ENCODE measurements at places on chromosomes 4 and X.

GRCh38 chrX:23616361-23616760, 50.9 kb upstream of the PRDX4 start:
- DNase-seq = no peak

- DNase-seq = no peak
These were observed 103.1 kb downstream of the PHEX start for GRCh38 chrX:22135171-22135711.

DNA sequence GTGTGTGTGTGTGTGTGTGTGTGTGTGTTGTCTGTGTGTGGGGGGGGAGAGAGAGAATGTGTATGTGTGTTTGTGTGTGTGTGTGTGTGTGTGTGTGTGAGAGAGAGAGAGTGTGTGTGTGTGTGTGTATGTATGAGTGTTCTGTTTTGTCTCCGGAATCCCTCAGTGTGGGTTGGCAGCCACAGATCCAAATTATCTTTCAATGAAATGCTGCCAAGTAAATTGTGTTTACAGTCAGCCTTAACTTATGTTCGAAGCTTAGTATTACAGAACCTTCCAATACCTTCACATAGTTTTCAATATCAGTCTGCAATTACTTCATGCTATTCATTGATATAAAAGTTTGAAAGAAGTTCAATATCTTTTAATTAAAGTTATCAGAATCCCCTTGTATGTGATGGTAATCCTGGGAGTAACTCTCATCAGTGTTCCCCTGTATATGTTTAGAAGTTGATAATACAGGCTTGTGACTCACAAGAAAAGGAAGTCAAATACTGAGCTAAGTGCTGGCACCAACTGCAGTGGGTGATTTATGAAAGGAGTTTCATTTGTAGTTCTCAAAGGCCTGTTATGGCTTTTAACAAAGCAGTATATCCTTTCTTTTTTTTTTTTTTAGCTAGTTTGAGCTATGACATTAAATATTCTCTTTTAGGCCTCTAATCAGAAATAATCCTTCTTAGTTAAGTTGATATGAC, 51.6 kb upstream of the HTR2C start:
- no peak for DNase-seq

DNA sequence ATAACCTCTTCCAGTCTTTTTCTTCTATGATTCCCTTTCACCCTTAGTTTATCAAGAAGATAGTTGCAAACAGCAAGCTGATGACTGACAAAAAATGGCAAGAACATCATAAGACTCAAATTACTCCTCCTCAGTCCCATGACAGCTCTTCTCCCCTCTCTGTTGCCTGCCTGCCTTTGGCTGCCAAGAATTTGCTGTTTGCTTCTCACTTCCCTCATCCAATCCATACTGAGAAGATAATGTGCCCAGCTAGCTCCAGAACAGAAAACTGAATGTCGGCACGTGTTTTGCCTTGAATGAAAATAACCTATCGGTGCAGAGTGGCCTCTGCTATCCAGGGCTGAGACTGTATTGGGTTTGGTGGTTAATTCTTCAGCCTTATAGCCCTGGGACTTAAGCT, 192.1 kb downstream of the PPARGC1A start:
- no peak for DNase-seq

DNA sequence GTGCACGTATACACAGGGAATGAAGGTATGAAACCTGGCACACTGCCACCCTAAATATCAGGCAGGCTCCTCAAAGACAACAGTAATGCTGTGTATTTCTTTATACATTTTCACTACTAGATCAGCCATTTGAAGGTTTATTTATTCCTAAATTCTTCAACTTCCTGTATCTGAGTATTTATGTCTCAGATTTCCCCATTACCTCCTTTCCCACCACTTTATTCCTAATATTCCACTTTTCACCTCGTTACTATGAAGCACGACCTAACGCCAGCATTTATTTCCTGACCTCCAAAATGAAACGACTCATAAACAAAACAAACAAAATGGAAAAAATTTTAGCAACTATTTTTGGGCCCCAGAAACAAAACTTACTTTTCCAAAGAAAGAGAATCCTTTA, 69.6 kb downstream of the MAML3 start:
- no peak for DNase-seq

GRCh38 chrX:24333371-24333770, 19.5 kb upstream of the SUPT20HL2 start:
- no peak for DNase-seq

DNA sequence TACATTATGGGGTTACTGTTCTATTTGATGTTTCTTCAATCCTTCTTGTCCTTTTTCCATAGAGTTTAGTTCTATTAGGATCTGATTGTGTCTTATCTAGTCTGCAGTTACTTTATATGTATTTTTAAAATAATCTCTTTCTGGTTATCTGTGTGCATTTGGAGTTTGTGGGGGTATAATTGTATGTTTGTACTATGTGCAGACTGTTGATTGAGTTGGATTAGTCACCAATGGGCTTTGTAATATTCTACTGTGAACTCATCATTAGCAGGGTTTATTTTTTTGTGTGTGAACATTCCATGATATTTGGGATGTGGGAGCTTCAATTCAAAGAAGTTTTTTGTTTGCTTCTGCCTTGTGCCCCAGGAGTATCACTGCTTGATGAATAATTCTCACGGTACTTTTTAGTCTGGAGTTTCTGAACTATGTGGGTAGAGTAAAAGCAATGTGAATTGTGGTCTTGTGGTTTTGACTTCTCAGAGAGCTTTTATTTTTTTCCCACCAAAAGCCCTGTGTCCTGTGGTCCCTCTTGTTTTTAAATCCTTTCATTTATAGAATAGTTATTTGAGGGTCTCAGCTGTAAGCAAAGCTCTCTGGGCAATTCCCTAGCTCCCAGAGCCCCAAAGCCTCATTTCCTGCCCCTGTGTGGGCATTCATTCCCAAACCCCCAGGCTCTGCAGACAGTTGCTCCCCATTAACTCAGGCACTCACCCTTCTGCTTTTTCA, 127.8 kb downstream of the PHKA2 start:
- no peak for DNase-seq

GRCh38 chr4:132526652-132527051, 622.4 kb upstream of the PCDH10 start:
- DNase-seq = no peak

DNA sequence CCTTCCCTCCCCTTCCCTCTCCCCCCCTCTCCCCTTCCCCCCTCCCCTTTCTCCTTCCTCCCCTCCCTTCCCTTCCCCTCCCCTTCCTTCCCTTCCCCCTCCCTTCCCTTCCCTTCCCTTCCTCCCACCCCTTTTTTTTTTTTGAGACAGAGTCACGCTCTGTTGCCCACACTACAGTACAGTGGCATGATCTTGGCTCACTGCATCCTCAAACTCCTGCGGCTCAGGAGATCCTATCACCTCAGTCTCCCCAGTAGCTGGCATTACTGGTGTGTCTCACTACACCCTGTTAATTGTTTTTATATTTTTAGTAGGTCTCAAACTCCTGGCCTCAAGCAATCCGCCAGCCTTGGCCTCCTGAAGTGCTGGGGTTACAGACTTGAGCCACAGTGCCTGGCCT, 66.6 kb downstream of the TBC1D9 start:
- no peak for DNase-seq

DNA sequence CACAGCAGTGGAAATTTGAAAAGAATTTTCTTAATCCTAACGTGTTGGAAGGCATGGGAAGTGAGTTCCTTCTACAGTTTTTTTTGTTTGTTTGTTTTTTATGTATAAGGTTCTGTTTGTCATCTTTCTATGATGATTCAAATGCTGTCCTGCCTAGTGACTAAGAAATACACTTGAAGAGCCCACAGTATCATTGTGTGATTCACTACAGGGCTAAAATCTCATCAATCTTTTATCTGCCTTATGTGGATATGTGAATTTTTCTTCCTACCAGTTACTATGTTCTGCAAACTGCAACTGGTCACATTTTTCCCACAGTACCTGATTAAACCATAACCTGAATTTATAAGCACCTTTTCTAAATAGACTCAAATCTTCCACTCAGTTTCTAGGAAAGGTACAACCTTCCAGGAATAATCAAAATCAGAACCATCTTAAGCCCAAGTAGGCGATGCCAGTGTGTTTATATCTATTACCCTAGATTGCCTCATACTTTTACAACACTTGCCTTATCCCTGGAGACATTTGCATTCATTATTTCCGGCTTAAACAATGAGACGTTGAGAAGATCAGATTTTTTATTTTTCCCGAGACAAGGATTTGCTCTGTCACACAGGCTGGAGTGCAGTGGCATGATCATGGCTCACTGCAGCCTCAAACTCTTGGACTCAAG, 214.6 kb upstream of the GALNT7 start:
- no peak for DNase-seq

GRCh38 chrX:51862920-51863319, 30.5 kb upstream of the MAGED1 start:
- DNase-seq = no peak

DNA sequence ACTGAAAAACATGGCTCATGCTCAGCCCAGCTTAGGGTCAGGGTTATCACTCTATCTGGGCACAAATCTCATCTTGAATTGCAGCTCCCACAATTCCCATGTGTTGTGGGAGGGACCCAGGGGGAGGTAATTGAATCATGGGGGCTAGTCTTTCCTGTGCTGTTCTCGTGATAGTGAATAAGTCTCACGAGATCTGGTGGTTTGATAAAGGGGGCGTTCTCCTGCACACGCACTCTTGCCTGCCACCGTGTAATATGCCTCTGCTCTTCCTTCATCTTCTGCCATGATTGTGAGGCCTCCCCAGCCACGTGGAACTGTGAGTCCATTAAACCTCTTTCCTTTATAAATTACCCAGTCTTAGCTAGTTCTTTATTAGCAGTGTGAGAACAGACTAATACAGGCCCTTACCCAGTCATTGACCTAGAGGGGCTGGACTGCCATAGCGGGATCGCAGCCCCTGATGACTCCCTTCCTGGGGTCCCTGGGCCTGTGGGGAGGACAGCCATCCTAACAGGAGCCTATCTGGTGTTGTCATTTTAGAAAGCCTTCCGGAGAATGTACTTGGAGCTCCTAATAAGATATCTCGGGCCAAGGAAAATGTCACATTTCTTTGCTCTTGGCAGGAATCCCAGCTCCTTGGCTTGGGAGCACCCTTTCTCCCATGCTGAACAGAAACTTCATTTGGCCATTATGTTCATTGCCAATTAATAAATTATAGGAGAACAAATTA, 112.6 kb downstream of the PHKA2 start:
- DNase-seq = no peak

DNA sequence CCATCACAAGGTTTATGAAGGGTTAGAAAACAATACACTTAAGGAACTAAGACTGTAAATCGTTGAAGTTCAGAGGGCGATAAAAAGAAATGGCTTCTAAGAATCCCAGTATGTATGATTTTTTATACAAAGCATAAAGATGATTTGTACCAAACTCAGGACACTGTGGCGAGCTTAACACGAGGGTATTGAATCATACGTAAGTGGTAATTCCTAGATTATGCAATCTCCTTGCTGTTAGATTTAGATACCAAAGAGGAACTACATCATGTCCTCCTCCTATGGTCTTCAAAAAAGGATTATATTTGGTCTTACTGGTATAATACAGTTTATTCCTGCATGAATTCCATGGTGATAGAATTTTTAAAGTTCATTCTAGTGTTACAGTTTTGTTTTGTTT, 23.9 kb downstream of the NFKB1 start:
- DNase-seq = no peak

DNA sequence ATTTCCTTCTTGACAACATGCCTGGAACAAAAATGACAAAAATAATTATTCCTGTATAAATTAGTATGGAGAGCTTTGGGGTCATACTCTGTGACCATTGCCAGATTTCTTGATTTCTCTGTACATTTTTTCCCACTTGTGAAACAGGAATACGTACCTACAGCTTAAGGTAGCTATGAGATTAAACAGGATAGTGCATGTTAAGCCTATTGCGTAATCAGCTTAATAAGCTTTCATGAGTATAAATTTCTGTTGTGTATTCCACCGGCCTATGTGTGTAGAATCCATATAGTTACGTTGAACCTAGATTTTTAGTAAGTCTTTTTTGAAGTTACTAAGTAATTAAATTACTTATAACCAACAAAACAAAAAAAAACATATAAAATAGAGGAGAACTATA, 334.9 kb downstream of the DCTD start:
- DNase-seq = no peak

DNA sequence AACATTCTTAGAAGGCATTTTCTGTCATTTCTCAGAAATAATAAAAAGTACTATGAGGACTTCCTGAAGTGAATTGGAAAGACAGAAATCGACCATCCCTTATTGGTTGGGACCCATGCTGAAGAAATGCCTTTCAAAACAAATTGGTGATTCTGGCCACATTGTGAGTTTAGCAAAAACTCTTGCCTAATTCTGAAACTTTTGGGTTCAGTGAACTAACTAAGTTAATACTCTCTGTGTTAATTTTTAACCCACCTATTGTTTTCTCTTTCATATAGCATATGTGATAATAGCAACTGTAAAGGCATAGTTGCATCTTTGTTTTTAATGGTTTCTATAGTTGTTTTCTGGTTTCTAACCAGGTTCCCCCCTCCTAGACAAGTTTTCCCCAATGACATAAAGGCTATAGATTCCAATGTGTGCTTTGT, 129.3 kb upstream of the FAT1 start:
- DNase-seq = no peak

DNA sequence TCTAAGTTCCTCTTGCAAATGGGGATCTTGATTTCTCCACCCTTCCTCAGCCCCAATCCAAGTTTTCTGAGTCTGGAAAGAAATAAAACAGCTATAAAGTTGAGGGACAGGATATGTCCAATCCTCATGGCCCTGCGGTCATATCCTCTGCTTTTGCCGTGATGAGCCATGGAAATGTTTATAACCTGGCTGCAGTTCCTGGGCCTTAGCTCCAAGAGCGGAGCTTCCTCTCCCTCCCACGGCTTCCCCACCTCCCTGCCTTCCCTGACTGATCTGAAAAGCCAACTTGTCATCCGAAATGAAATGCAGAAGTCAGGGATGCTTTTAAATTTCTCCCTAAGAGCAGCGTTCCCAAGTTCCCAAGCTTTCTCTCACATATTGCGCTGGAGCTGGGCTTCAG, 221.5 kb upstream of the SFRP2 start:
- DNase-seq = no peak

GRCh38 chr4:25162566-25162965, 2.3 kb upstream of the SEPSECS start:
- DNase-seq = no peak

GRCh38 chr4:41136456-41136855, 77.9 kb downstream of the APBB2 start:
- no peak for DNase-seq

DNA sequence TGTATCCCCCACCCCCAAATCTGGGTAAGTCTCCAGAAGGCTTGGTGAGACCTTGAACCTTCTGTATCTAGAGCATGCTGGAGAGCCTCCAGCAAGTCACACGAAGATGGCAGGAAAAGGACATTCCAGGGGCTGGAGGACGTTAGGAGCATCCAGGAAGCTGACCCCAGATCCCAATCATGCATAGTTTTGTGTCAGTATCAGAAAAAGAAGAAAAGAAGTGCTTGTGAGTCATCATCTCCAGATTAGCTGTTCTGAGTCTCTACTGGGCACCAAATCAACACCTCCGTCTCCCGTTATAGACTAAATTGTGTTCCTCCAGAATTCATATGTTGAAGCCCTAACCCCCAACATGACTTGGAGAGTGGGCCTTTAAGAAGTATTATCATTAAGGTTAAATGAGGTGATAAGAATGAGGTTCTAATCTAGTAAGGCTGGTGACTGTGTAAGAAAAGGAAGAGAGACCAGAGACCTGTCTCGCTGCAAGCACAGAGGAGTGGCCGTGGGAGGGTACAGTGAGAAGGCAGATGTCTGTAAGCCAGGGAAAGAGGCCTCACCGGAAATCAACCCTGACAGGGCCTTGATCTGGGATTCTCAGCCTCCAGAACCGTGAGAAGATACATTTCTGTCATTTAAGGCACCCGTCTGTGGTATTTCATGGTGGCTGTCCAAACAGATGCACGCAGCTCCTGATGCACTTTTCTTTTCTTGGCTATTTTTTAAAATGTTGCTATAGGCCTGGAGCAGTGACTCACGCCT, 38.1 kb upstream of the CLDN24 start:
- DNase-seq = no peak

All from stimulated activated CD4-positive, alpha-beta T cell treated with anti-CD3 and anti-CD28 coated beads, Interleukin-4, amount 100 ng/mL, for 48 hours (primary cell).